ENCODE measurements at places on chromosomes 7 and 10.

DNA sequence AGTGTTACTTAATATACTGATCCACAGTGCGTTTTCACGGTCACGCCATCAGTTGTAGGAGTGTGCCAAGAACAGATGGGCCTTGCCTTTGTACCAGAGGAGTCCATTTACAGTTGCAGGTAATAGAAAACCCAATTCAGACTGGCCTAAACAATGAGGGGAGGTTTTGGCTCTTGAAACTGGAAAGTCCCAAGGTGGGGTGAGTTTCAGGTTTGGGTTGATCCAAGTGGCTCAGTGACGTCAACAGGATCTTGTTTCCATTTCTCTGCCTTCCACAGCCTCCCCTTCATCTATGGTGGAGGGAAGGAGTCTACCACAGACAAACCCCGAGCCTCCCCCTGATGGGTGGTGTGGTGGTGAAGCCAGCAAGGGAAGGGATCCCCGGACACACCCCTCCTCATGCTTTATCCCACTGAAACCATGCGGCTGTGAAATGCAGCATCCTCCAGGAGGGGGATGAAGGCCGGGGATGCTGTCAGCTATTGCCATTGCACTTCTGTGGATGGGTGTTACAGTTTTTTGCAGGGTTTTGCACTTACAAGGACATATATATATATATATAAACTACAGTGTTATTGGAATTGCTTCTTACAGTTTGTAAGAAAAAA lies 14.8 kb upstream of the SH2D4B start:
- no peak for DNase-seq

DNA sequence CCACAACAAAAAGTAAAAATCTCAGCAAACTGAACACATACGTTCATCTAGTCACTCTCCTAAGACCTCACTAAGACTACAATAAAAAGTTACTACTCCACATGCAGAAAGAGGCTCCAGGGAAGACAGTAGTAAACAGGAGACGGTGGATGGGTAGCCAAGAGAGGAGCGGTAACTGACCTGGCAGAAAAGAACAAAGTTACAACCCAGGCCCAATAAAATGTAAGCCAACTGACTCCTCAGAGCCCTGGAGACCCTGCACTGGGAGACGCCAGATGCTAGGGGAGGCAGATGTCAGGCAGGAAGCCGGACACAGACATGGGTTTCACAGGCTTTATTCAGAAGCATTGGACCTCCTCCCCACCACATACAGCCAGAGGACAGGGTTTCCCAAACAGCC lies 181.1 kb upstream of the NFE2L3 start:
- DNase-seq, result no peak

DNA sequence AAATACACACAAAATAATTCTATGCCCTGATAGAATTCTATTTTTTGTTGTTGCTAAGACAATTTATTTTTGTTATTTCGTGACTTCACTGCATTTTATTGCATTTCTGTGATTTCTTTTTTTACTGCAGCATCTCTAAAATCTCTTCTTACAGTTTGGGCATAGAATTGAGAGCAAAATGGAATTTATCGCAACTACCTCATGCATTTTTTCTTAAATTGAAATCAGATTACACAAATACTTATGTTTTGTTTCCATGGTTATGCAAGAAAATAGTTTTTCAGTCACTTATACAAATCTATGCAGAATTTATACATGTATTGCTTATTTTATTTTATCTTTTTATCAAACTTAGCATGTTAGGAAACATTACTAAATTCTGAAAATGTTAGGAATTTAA lies 781.8 kb upstream of the LRRTM3 start:
- DNase-seq, result no peak

GRCh38 chr7:53422291-53422690 lies 386.9 kb downstream of the POM121L12 start:
- DNase-seq, result no peak

DNA sequence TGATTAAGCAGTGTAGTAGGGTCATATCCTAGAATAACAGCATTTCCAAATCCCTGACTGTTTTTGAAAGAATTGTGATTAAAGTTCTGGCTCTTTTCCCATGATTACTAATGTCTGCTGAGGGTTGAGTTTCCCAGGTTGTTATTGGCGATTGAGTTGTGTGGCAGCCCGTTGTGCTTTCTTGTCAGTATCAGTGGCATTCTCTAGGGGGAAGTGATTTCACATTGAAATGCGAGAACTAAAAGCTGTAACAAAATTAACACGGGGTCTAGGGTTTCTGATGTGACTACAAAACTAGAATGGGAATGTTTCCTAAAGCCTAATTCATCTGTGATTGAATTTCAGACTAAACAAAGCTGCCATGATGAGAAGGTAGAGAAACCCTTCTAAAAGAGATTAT lies 349.4 kb downstream of the EXOC4 start:
- no peak for DNase-seq

GRCh38 chr7:4766666-4767519 lies 8.5 kb upstream of the AP5Z1 start:
- DNase-seq, result no peak

DNA sequence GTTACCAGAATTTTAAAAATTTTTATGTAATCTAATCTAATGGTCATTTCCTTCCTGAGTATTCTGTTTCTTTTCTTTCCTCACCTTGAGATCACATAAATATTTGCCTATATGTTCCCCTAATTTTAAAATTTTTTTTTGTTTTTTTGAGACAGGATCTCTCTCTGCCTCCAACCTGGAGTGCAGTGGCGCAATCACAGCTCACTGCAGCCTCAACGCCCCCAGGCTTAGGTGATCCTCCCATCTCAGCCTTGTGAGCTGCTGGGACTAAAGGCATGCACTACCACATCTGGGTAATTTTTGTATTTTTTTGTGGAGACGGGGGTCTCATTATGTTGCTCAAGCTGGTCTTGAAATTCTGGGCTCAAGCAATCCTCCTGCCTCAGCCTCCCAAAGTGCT lies 4.1 kb upstream of the PROSER2 start:
- DNase-seq, result no peak
